ENCODE measurements at places on chromosomes 16 and 17. TPM values are rescaled to one million over a fixed set of nuclear protein-coding genes. Genes with fewer than 3 reads are reported as not detected.

GUCY2D gene
- total RNA-seq = 0.72 TPM

DNA sequence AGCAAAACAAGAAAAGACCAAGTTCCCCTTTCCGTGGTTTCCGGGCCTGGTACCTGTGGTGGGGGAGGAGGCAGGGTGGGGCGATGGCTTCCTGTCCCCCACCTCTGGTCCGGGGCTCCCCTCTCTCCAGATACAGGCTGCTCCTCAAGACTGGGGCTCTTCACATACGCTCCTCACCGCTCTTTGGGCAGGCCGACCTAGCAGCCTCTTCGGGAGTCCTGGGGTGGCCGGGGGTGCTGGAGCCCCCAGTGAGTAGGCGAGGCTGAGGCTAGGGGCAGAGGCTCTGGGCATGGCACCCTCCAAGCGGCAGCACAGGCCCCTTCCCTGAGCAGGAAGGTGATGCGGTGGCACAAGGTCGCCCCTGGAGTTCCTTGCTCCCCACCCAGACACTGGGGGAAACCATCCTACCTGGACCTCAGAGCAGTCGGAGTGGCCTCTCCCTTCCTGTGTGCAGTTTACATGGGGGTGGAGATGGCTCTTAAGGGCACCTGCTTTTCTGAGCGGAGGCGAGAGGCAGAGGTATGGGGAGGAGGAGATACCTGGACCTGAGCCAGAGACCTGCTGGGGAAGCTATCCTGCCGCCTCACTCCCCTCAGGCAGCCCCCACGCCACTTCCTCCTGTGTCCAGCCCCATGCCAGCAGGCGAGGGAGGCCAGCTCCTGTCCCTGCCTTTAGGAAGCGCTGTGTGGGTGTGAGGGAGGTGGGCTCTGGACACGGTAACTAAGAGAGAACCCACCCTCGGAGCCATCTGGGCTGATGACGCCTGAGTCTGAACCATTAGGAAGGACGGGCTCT, 891 bp downstream of the CORO1A start:
- DNase-seq = no peak

- no peak for DNase-seq
Measured at GRCh38 chr17:62150471-62150870, 85.4 kb upstream of the MED13 start.

GRCh38 chr17:2175294-2175628, 120.4 kb downstream of the HIC1 start:
- no peak for DNase-seq

- peak; percentile 83 for DNase-seq
Measured at GRCh38 chr17:1490643-1491442, 1.6 kb downstream of the MYO1C start.
